ENCODE measurements at places on chromosomes 12 and 14.
A peak's percentile ranks its signal among the peaks of the same experiment; 100 is the strongest.

DNA sequence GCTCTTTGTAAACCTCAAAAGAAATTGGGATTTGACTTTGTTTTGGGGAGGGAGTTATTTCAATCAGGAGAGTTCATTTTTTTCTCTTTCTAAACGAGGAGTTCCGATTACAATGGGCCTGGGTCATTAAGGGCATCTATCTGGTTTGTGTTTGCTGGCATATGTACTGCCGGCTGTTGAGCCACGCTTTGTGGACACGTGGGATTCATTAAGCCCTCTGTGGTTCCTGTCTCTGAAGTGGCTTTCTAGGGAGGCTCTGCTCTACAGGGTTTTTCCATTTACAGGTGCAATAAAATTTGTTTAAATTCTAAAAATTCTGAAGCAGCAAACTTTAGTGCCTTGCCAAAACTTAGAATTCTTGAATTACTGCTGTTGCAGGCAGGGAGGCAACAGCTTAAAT lies 57.9 kb downstream of the GNS start:
- DNase-seq: no peak

GRCh38 chr12:143964-144649 lies 69.8 kb downstream of the SLC6A12 start:
- DNase-seq: no peak

- DNase-seq: no peak
These were observed 524.8 kb upstream of the ATP2B1 start for GRCh38 chr12:90233168-90234100.

DNA sequence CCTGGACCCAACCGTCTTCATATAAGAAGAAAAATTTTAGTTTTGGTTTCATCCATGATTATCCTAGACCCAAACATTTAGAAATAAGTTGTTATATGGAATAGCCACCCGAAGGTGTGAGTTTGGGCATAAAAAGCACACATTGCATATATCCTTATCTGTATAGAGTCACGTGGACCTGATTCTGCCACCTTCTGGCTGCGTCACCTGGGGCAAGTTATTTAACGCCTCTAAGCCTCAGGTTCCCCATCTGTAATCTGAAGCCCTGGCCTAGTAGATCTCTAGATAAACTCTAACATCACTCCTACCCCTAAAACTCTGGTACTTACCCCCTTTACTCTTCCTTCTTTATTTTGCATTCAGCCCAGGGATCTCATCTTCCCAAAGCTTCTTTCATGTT lies 14.3 kb upstream of the KRT5 start:
- no peak for DNase-seq

- DNase-seq: no peak
These were observed 608 bp upstream of the PIANP start for GRCh38 chr12:6701078-6701768.

DNA sequence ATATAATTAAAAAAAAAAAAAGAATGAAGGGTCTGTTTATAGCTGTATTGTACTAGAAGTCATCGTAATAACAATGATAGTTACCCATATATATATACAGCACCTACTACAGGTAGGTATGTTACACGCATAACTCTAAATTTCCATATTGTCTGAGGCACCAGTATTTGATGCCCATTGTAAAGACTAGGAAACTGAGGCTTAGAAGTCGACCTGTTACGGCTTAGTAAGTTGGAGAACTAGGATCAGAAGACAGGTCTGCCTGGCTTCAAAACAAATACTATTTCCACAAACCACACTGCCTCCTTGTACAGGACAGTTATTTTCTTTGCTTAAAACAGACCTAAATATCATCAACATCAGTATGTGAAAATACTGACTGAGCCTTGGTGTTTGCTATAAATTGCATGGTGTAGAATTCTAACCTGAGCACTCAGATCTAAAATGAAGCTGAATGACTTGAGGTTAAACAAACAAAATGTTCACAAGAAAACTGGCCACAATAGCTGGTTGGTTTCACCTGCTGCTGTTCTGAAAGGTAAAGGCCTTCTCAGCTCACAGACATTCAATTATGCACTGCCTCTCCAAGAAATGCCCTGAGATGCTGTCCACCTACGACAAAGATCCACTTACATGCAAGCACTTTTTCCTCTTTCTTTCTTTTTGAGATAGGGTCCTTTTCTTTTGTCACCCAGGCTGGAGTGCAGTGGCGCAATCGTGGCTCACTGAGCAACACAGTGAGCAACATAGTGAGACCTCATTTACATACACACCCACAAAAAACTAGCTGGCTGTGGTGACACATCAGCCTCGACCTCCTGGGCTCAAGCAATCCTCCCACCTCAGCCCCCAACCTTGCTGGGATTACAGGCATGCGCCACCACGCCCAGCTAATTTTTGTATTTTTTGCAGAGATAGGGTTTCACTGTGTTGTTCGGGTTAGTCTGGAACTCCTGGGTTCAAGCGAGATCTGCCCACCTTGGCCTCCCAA lies 35.7 kb downstream of the SSH1 start:
- peak; percentile 55 for DNase-seq

- DNase-seq: no peak
These were observed 29.9 kb downstream of the RXYLT1 start for GRCh38 chr12:63809566-63809965.

GRCh38 chr12:4914720-4915119 lies 5.0 kb downstream of the KCNA1 start:
- no peak for DNase-seq

GRCh38 chr12:13183620-13184019 lies 12.9 kb upstream of the EMP1 start:
- DNase-seq: peak; percentile 41

DNA sequence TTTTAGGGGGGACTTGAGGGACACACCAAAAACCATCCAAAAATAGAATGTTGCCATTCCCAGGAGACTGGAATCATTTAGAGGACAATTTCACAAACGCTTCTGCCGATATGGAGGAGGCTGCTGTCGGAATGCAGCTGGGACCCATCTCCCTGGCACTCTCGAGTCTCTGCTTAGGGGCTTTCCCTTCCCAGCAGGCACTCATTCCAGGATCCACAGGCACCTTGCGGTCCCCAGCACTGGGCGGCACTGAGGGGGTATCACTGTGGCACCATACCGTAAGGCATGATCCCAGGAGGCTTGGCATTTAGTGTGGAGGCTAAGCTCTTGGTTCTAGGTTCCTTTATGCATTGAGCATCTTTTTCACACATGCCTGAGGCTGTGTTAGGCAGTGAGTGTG lies 36.6 kb upstream of the LTBP2 start:
- no peak for DNase-seq

DNA sequence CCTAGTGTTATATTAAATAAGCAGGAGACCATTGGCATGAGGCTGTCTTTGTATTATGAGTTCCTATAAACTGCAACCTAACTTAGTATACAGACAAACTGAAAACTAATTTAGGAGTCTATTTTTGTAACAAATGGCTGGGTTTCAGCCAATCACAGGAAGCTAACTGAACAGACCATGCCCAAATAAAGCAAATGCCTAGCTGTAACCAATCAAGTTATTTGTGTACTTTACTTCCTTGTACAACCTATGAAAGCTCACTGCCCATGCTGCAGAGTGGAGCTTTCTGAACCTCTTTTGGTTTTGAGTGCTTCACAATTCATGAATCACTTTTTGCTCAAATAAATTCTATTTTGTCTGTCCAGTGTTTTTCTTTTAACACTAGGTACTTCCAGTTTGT lies 41.6 kb downstream of the GUCY2C start:
- DNase-seq: no peak

DNA sequence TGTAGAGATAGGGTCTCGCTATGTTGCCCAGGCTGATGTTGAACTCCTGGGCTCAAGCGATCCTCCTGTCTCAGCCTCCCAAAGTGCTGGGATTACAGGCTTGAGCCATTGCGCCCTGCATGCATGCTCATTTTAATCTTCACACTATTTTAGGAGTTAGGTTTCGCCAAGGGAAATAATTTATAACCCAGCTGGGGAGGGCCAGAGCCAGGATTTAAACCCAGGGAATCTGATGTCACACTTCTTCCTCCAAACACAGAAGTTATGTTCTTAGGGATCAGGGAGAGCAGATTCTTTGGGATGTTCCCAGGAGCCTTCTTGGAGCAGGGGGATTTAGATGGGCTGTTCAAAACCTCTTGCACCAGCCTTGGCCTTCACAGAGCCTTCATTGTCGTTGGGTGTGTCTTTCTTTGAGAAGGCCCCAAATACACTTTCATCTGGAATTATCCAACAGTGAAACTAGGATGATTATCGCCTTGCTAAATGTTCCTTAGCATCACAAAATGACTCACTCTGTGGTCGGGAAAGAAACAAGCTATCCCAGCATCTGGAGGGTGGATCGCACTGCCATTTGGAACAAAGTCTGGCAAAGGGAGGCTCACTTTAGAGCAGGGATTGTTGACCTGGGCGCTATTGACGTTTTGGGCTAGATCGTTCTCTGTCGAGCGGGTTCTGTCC lies 8.2 kb upstream of the PPP1CC start:
- no peak for DNase-seq

DNA sequence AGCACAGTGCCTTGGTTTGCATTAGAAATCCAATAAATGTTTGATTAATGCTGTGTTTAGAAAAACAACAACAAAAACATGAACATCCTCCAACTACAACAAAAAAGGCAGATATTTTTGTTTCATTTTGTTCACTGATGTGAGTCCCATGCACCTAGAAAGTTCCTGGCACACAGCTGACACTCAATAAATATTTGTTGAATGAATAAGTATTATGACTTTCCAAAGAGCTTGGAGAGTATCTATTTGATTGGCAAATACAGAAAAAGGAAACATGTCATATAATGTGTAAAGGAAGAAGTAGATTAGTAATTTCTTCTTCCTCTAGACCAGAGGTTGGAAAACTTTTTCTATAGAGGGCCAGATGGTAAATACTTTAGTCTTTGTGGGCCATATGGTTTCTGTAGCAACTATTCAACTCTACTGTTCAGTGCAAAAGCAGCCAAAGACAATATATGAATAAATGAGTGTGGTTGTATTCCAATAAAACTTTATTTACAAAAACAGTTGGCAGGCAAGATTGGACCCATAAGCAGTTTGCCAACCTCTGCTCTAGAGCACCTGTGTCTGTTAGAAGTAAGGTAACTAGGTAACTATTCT lies 312.3 kb upstream of the DIO2 start:
- DNase-seq: no peak

- DNase-seq: no peak
These were observed 129.4 kb downstream of the SCARB1 start for GRCh38 chr12:124734224-124734788.

- DNase-seq: peak; percentile 75
These were observed at the start of gene IFI27L2 for GRCh38 chr14:94129111-94129757. TSS of gene IFI27L2 (minus strand) at chr14:94129604. CDS start at chr14:94129564, 40 bp downstream.

DNA sequence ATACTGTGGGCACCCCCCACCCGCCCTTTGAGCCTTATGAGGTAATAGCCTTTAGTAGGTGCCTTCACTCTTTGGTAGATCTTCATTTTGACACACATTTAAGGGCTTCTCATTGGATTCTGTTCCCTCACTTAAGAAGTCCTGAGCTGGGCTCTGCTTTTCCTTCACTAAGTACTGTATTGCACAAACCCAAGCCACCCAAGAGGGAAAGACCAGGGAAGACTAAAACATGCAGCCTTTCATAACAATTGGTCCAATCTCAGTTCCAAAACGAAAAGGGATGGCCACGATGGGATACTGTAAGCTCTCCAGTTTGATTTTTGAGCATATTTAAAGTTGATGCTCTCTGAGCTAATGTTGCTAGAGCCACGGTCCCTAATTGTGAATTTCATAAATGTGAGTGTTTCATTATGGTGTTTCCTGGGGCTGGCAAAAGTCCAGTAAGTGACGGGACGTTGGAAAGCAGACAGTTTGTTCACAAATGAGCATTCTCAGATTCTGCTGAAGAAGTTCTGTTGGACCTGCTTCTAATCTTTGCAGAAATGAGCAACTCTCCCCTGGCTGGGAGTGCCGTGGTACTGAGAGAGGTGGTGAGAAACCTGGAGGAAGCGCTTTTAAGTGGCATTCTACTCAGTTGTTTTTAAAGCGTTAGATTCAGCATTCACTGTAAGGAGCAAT lies 9.4 kb downstream of the SSPN start:
- DNase-seq: no peak

DNA sequence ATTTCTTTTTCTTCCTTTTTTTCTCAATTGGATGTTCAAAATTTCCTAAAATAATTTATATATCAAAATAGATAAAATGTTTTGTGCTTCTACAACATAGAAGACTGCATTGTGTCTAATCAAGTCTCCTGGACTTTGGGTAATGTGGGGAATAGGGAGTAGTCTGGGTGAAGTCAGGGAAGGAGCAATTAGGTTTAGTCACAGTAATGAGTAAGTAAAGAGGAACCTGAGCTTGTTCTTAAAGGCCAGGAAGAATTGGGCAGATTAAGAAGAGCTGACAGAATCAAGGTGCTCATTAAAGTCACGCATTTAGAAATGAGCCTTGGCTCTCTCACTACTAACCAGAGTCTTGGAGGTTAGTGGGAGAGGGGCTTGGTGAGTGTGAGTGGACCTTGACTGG lies 233.3 kb upstream of the SSTR1 start:
- DNase-seq: no peak

- DNase-seq: peak; percentile 82
These were observed at the start of gene ANKLE2 for GRCh38 chr12:132761032-132761920. TSS of gene ANKLE2 (minus strand) at chr12:132761832. CDS start at chr12:132761798, 34 bp downstream.

GRCh38 chr12:13209436-13210235 lies 13.1 kb downstream of the EMP1 start:
- no peak for DNase-seq

GRCh38 chr12:126233625-126234024 lies 1168.4 kb downstream of the AACS start:
- DNase-seq: no peak

GRCh38 chr12:130636370-130636769 lies 79.7 kb downstream of the RIMBP2 start:
- DNase-seq: no peak

DNA sequence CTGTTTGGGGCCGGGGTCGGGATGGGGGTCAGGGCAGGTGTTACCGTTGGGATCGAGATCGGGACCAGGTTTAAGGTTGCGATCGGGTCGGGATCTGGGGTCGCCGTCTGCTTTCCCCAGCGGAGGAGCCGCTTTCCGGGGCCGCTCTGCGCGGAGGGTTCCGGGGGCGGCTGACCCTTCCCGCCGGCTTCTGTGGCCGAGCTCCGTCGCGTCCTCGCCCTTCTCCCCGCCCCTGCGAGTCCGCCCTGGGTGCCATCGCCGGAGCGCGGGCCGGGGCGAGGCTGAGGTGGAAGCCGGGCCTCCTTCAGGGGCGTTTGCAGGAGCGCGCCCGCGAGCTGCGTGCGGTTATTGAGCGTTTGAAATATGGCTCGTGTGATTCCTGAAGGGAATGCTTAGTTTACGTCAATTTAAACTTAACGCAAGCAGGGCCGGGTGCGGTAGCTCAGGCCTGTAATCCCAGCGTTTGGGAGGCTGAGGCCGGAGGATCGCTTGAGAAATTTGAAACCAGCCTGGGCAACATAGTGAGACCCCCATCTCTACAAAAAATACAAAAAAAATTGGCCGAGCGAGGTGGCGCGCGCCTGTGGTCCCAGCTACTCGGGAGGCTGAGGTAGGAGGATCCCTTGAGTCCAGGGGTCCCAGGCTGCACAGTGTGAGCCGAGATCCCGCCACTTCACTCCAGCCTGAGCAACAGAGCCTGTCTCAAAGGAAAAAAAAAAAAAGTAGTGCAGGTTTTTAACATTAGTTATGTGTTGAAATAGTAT lies 620 bp downstream of the PGAM5 start:
- peak; percentile 17 for DNase-seq

GRCh38 chr12:97960741-97961608 lies 498.4 kb downstream of the RMST start:
- no peak for DNase-seq
